ENCODE measurements at places on chromosomes 7 and 10.
A peak's percentile ranks its signal among the peaks of the same experiment; 100 is the strongest.

DNA sequence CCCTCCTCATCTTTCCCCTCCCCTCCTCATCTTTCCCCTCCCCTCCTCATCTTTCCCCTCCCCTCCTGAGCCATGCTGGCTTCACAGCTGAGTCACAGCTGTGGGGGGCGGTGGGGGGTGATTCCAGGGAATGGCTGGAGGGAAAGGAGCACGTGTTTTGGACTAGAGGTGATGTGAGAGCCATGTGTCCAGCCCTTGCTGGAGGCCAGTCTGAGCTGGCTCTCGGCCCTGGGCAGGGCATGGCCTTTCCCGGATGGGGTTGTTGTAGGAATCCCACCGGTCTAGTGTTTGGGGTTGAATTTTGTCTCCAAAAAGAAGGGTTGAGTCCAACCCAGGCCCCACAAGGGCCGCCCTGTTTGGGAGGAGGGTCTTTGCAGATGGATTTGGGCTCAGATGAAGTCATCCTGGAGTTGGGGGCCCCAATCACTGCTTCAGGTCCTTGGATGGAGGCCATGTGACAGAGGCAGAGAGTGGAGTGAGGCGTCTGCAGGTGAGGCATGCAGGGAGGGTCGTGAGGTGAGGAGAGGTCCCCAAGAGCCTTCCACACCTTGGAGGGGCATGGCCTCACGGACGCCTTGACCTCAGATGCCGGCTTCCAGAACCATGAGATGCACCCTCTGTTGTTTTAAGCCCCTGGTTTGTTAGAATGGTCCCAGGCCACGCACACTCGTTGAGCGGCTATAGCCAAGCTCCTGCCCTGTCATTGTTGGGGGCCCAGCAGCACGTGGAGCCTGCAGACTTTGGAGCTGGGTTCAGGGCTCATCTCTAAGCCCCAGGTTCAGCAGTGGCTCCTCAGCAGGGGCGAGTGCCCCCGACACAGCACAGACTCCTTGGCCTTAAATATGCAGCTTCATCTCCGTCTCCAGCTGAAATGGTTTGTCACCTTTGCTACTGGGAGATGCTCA is 101.6 kb downstream of the DNAJB6 start:
- DNase-seq = no peak

GRCh38 chr10:121942749-121943416 is 15.1 kb upstream of the ATE1 start:
- DNase-seq = no peak

DNA sequence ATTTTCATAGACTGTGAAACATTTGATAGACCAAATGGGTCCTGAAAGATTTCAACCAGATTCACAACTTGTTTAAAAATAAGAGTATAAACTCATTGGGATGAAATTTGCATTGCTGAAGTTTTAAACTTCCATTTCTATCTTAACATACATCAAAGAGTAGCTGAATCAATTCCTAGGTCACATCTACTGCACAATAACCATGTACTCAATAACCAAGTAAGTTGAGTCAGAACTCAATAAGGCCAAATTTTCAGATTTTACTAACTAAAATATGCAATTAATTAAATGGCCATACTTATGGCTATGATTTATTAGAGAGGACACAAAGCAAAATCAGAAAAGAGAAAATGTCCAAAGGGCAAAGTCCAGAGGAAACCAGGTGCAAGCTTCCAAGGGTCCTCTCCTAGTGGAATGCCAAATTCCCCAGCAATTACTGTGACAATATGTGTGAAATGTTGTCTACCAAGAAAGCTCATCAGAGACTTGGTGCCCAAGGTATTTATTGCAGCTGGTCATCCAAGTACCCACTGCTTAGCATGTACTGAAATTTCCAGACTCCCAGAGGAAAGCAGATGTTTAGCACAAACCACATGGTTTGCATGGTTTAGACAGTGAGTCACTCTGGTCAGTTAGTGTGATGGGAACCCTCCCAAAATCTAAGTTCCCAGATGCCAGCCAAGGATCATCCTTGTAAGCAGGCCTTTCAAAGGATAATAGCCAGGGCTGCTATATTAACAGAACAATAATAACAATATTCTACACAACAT is 238.9 kb downstream of the IPMK start:
- DNase-seq = no peak

GRCh38 chr10:71494980-71495381 is 98.3 kb downstream of the CDH23 start:
- no peak for DNase-seq

GRCh38 chr7:50832744-50833143 is 50.0 kb upstream of the GRB10 start:
- DNase-seq = no peak

GRCh38 chr7:6590645-6591110 is 857 bp downstream of the INTS15 start:
- no peak for DNase-seq

GRCh38 chr7:137480401-137480800 is 136.9 kb upstream of the PTN start:
- DNase-seq = no peak

GRCh38 chr10:104273899-104274575 is 5.1 kb downstream of the GSTO2 start:
- no peak for DNase-seq

DNA sequence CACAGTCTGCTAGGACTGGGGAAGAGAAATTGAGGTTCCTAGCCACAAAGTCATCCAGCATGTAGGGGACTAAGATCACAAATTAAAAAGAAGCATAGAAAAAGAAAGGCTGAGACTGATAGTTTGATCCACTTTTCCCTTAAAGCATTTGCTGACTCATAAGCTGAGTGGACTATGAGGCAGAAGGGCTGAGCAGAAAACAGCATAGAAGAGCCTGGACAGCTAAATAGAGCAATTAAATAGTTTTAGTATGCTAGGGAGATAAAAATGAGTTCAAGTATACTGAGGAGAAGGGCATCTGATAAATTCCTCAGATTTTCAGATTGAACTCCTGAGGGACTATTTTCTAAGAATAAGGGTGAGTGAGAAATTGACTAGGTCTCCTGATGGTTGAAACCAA is 155.9 kb upstream of the EGR2 start:
- DNase-seq = no peak

DNA sequence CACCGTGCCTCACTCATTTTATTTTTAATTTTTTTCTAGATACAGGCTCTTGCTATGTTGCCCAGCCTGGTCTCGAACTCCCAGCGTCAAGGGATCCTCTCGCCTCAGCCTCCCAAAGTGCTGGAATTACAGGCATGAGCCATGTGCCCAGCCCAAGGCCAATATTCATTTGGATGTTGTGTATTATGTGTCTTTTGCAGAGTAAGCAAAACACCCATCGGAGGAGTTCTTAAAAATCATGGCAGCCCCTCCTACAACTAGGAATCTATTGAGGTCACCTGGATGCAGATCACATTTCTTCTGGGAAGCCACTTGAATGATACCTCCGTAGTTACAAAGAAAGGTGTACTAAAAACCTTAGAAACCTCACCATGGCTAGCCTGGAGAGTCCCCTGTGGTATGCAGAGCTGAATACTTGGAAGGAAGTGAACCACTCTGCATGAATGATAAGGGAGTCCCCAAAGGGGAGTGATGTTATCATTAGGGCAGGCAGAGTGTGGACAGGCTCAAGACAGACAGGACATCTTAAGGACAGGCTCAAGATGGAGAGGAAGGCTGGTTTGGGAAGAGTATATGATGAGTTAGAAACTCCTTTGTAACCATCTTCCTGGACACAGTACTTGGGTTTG is 185.7 kb downstream of the TAX1BP1 start:
- no peak for DNase-seq

DNA sequence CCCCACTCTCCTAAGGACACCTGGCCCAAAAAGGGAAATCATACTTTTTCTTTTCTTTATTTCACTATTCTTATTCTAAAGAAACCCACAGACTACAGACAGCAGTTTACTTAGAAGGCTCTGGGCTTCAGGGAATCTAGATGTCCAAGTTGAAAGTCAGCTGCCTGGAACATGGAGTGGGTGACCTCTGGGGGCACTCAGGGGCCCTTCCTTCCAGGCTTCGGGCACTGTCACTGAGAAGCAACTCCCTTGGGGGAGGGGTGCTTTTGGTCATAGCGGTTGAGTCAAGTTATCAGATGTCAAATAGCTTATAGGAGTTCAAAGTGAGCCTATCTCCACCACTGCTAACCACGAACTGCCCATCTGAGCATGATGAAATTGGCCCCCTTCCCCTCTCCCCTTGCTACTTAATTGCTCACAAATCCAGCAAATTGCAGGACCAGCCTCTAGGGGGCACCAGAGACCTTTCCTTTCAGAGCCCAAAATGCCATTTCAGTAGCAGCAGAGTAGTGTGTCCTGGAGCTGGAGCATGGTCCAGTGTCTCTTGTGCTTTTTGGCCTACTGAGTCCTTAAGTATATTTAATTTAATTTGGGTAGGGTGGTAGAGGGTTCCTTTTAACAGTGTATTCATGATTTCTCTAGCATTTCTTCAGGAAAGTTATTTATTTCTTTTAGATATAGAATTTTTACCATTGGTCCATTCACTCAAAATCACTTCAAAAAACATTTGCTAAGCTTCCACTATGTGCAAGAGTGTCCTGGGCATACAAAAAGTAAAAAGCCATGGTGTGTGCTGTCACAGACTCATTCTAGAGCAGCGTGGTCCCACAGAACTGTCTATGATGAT is 463.8 kb downstream of the KCNMA1 start:
- DNase-seq = peak; percentile 23

DNA sequence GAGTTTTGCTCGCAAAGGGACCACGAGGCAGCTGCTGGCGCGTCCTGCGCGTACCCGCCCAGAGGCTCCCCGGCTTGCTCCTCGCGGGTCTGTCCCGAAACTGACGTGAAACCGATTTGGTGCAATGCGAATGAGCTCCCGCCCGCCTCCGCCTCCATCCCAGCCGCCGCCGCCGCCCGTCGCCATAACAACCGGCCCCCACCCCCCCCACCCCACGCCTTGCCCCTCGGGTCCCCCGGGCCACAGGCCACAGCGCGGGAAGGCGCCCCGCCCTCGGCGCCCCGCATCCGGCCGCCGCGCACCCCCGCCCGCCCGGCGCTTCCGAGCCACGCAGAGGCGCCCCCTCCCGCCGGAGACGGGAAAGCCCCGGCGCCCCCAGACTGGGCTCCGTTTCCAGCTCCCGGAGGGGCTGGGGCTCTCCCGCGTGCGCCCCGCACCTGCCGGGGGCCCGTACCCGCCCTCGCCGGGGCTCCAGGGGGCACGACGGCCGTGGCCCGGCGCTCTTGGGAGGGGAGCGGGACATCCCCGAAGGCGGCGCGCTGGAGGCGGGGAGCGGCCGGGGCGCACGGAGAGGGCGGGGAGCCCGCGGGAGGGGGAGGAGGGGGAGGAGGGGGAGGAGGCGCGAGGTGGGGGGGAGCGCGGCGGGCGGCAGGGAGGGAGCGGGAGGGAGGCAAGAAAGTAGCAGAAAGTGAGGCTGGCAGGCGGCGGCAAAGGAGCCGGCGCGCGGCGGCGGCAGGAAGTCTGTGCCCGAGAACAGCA is at the start of gene CAMK1D:
Gene CAMK1D, plus strand, starts transcription at position 678 of the 759 bp plus-strand sequence.
- peak; percentile 83 for DNase-seq

DNA sequence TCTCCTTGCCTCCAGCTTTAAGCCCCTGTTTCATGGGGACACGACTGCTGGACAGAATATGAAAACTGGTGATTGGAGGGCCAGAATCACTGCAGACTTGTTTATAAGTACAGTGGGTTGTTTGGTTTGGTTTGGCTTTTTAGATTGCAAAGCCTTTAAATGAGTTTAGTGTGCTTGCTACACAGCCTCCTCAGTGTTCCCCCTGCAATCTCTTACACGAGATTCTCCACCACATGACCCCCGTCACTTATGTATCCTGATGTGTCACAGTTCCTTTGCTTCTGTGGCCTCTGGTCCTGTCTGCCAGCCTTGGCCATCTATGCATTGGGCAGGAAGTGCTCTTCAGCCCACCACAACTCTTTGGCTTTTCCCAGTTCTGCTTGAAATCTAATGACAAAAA is 103.7 kb upstream of the ANKRD1 start:
- no peak for DNase-seq

DNA sequence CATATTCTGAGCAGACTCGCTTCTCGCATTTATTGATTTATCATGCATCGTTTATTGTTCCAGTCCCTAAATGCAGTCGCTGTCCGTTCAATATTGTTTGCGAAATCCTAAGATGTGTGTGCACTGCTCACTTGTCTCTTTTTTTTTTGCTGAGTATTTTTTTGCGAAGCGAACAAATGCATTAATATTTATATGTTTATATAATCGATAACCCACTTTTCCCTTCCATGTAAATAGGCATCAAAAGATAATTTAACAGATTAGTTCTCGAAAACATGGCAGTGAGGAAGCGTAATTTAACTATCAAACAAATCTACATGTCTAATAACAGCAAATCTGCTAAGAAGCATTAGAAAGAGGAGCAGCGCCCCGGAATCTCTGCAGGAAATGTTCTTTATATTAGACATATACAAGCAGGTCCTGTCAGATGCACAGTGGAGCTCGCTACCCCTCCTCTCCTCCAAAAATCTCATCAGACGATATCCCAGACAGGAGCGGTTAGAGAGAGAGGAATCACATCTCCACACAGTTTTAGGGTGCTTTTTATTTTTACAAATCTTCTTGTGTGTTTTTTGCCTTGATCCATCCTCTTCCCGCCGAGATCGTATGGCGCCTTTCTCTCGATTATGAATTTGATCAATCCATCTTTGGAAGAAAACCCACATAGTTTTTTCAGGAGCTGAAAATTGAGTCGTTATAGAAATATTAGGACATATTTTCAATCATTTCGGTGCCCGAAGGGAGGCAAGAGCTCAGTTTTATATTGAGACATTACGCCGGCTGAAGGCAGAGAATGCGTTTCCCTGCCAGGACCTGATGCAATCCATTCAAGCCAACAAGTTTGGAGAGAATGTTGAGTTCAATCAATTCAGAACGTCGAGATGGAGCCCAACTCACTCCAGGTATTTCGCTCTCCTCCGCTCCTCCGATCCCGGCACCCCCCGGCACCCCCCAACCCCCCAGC is at the start of gene ARID5B:
Gene ARID5B, plus strand, starts transcription at position 871 of the 964 bp plus-strand sequence. Its CDS starts 11 bp downstream, at position 882.
- no peak for DNase-seq

DNA sequence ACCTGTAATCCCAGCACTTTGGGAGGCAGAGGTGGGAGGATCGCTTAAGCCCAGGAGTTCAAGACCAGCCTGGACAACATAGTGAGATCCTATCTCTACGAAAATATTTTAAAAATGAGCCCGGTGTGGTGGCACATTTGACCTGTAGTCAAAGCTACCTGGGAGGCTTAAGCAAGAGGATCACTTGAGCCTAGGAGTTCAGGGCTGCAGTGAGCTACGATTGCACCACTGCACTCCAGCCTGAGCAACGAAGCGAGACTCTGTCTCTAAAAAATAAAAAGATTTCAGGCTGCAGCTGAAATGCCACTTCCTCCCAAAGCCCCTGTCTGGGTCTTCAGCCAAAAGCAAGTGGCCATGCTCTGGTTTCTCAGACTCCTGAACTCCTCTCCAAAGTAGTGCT is 38.7 kb upstream of the CARD11 start:
- no peak for DNase-seq

DNA sequence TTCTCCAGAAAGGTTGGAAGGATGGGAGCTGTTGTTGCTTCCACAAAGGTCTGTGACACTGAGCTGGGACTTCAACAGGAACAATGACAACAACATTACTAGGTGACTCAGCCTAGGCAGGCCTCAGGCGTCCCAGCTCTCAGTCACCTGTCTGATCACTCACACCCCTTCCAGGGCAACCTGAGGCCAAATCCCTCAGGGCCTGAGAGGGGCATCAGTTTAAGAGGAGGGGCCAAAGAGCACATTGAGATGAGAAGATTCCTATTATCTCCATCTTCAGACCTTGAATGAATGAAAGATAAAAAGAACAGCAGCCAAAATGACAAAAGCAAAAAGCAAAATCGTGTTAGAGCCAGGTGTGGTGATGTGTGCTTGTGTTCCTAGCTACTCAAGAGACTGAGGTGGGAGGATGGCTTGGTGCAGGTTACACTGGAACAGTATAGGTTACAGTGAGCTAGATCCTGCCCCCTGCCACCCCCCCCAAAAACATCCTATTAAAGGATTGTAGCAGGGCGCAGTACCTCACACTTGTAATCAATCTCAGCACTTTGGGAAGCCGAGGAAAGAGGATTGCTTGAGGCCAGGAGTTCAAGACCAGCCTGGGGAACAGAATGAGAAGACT is at the start of gene ATG9B:
Gene ATG9B, minus strand, starts transcription at position 60 of the 622 bp plus-strand sequence. CDS start 71 bp downstream, outside the sequence.
- no peak for DNase-seq

All from activated CD8-positive, alpha-beta memory T cell treated with anti-CD3 and anti-CD28 coated beads for 1 hour (primary cell).